ENCODE measurements at places on chromosomes 5 and 9.

- no peak for DNase-seq
Measured at GRCh38 chr5:32767948-32768467, 56.9 kb downstream of the NPR3 start.

- DNase-seq = no peak
Measured at GRCh38 chr9:137631345-137632229, 12.8 kb downstream of the EHMT1 start.

DNA sequence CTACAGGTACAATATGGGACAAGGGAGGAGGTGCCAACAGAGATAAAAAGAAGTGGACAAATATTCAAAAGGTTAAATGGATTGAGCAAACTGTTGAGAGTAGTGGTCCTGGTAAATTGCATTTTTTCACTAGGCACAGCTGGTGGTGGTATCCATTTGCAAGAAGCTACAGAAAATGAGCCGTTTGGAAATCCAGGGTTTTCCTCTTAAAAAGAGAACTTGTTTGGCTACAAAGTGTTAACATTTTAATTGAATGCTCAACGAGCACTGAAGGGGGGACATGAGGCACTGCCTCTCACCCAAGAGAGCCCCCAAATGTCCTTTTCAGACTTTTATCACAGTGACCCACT lies 491 bp upstream of the ZCCHC9 start:
- no peak for DNase-seq

DNA sequence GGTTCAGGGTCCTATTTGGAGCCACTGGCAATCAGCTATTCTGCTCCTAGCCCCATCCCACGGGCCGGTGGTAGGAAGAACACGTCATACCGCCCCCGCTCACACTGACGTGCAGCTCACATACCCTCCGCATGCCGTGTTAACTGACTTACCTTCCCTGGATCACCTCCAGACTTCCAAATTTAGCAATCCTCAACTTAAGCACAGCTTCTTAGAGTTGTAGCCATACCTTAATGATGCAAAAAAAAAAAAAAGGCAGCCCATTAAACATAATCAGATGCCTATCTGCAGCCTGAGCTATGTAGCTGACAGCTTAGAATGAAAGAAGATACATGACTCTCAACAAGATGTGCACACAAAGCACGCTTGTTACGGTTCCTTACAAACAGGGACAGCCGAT lies 93.0 kb downstream of the IRX2 start:
- no peak for DNase-seq

DNA sequence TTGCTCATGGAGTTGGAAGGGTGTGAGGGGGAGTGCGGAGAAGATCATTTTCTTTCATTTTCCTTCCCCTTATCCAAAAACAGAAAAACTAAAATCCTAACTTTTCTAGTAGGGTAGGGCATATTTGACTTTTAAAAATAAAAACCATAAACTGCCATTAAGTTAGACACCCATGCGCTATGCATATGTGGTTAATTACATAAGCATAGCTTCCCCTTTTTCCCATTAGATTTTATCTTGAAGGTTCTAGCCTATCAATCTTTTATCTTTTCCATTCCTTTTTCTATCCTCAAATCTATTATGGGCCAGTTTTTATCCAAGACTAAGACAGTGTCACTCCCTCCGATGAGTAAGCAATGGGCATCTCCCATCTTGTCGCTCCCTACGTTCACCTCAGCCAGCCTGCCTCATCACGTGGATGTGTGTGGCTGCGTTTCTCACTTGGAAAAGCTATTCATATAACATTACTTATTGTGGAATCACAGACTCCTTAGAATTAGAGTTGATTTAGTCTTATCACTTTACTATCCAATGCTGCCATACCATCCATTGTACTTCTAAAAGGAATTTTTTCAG lies 49.2 kb downstream of the PCSK5 start:
- no peak for DNase-seq

DNA sequence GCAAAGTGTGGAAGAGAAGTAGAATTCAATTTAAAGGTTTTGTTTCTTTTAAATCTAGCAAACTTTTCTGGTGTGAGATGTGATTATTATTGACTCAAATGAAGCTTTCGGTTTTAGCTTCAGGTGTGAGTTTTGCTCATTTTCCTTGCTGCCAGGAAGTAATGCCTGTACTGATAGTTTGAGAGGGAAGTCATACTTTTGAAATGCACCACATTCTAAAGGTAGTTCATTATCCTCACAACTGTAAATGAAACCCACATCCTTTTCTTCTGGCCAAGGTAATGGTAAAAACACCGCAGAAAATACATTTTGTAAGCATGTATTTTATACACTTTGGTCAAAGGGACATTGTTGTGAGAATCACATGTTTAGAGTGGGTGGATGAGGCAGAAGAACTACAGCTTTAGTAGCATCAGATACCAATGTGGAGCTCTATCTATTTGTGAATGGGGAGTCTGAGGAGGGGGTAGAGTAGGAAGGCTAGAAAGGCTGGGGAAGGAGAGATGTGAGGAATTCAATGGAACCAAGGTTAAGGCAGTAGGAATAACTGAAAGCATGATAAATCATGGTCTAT lies 167.0 kb upstream of the CDKN2B start:
- no peak for DNase-seq

DNA sequence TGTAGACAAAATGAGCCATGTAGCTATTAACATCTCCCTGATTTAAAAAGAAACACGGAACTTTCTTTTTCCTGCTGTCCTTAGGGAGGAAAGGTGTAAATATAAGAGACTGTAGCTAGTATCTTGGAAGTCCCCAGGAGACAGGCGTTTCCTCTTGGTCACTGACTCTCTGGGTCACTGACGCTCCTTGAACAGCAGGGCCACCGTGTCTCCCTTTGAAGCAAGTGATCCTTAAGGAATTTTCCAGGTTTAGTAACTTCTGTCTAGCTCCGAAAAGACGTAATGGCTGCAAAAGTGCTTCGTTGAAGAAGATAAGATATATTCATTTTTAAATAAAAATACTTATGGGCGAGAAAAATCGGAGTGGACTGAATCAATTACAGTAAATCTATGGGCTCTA lies 745 bp upstream of the CLTA start:
- no peak for DNase-seq

- DNase-seq = no peak
Measured at GRCh38 chr5:16866795-16867576, 69.1 kb downstream of the MYO10 start.

DNA sequence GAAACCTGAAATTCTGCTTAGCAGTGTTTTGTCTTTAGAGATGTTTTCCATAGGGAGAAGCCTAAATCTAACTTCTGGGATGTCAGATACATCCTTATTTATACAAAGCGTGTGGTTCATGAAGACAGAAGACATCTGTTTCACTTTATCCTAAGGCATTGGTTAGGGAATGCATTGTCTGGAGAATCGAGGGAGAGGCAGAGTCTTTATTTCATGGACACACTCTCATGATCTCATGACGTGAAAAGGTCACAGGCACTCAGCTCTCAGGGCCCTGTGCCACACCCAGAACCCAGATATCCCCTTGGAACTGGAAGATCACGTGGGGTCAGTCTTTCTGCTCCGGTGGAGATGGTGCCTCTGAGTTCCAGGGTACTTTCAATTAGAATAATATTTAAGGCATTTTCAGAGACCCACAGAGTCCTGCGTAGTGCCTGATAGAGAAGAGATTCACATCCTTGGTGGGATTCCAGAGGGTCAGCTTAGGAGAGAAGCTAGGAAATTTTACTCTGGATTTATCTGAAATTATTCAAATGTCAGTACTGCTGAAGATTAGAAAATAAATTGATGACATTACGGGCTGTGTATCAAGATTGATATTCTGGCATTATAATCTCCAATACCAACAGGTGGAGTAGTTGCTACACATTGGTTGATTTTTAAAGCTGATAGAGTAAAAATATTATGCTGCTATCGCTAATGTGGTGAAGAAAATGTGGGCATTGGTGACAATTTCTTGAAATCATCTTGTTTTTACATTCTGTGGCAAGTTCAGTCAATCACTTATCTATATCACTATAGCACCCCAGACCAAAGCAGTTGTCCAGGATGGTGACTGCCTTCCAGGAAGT lies 378.3 kb downstream of the MTRR start:
- no peak for DNase-seq

DNA sequence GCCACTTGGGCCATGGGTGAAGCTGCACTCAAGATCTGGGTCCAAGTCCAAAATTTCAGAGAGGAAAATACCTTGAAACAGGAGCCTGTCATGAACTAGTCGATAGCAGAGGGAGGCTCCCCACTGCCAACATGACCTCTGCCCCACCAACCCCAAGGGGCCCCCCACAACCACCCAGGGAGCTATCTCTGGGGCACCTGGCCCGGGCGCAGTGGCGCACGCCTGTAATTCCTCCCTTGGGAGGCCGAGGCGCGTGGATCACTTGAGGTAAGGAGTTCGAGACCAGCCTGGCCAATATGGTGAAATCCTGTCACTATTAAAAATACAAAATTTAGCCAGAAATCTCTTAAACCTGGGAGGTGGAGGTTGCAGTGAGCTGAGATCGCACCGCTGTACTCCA lies 20.1 kb upstream of the HMCN2 start:
- no peak for DNase-seq

DNA sequence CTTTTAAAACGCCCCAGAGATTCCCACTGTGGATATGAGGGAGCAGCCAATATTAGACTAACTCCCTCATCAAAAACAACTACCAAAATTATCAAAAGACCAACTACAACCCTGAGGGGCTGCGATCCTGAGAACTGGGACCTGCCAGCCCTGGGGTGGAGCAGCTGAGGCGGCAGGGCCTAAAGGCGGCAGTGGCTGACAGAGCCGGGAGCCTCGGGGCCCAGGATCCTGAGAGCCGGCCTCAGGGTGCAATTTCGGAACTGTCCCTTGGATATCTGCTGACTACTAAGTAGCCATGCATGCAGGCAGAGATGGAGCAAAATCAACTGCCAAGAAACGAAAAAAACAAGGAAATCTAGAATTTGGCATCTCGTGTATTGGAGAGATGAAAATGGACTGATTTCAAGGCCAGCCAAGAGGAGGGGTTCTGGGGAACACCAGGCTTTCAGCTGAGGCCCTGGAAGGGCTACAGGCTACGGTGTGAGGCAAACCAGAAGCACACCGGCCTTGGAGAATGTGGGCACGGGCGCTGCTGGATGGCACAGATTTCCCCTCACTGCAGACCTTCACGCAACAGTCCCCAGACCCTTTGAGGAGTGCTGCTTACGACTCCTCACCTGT lies 63.6 kb upstream of the UBAC1 start:
- DNase-seq = no peak

DNA sequence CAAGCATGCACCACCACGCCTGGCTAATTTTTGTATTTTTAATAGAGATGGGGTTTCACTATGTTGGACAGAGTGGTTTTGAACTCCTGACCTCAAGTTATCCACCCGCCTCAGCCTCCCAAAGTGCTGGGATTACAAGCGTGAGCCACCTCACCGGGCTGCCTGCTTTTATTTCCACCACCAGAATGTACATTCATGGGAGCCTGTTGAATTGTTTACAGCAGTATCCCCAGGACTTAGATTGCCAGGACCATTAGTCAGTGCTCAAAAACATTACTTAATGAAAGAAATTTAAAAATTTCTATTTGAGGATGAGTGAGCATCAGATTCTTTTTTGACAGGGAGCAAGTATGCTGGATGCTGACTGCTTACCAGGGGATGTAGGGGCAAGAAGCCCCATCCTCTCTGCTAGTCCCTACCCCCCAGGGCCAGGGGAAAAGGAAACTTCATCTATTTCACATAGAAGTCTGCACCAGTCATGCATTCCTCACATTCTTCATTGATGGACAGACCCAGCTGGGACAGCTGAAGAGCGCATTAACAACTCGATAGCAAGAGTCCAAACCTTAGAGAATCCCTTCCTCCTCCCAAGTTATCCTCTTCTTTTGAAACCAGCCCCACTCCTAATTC lies 10.3 kb upstream of the RGMB start:
- DNase-seq = no peak

- DNase-seq = no peak
Measured at GRCh38 chr9:22204240-22204639, 195.1 kb upstream of the CDKN2B start.

DNA sequence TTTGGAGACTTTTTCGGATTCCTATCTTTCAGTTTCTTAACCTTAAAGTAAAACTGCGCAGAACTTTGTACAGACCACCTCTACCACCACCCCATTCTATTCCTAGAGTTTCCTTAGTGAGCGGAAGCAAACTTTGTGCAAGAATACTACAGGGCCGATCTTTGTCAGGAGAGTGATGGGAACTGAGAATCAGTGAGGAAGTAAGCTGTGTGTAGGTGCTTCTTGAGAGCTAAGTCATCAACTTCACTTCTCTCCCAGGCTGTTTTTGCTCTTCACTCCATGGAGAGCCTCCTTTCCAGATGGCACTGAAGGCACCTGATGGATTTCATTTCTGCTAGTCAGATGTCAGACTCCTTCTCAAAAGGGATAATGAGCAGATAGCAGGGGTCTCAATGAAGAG lies 127.3 kb downstream of the SPATA31D1 start:
- DNase-seq = no peak

GRCh38 chr9:130209422-130209821 lies 37.2 kb downstream of the NCS1 start:
- DNase-seq = no peak

GRCh38 chr5:92519811-92520632 lies 1061.0 kb downstream of the NR2F1-AS1 start:
- DNase-seq = no peak

- DNase-seq = peak; percentile 47
Measured at GRCh38 chr9:19102181-19102630, 498 bp downstream of the HAUS6 start.

GRCh38 chr9:131799177-131799823 lies 59.4 kb upstream of the RAPGEF1 start:
- peak; percentile 59 for DNase-seq

- DNase-seq = no peak
Measured at GRCh38 chr9:129231022-129231739, 53.1 kb upstream of the IER5L start.

DNA sequence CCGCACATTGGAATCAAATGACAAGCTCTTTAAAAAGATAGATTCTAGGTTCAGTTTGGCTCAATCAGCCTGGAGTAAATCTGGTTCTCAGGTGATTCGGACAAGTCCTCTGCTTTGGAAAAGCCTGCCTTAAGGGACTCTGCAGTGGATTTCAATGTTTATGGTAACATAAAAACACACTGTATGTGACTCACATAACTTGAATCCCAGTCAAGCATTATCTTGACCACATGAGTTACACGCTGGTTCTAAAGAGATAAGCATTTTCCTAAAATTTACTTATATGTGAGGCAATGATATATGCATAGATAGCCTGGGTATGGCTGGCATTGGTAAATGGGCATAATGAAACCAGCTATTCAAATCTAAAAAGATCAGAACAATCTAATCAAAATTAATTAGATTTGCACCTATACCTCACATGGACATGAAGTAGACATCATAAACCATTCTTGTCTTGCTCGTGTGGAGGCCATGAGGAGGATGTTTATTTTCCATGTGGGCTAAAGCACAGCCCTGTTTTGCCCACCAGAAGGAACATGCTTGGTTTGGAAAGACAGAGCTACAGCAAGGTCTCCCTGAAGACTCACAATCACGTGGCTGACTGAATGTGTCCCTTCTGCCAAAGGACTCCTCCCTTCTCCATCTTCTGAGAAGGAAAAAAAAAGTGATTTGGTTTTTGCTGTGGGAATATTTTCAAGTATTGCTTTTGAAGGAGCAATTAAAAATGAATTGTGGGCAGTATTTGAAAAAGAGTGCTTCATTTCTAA lies 351.7 kb downstream of the DIRAS2 start:
- DNase-seq = no peak

All from CD8-positive, alpha-beta T cell (primary cell).